ENCODE measurements at places on chromosomes 2 and 18. TPM values are rescaled to one million over a fixed set of nuclear protein-coding genes. Genes with fewer than 3 reads are reported as not detected.

IL1F10 gene
- not detected for polyA plus RNA-seq

ORC2 gene
- 5.3 TPM for polyA plus RNA-seq

VSNL1 gene
- 20.9 TPM for polyA plus RNA-seq

SRBD1 gene
- 7.0 TPM for polyA plus RNA-seq

FECH gene
- 7.8 TPM for polyA plus RNA-seq

CCL20 gene
- polyA plus RNA-seq, result 75.8 TPM

Measured in stomach (tissue), 19 donors.